Neural progenitor cell (in vitro differentiated cells): ENCODE measurements at places on chromosomes 12 and 14. TPM values are rescaled to one million over a fixed set of nuclear protein-coding genes. Genes with fewer than 3 reads are reported as not detected.

DNA sequence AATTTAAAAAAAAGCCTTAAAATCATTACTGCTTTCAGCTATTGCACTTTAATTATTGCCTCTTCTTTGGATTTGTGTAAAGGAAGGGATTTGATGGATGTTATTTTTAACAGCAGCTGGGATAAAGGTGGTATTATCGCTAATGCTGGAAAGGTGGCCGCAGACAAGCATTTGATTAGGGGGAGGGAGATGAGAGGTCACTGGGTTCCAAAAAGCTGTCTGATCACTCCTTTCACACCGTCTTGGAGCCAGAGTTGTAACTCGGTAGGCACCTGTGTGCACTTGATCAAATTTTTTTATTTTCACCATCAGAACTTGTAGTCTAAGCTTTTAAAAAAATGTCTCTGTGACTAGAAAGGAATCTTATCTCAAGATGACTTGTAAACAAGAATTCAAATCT, 99.8 kb downstream of the AKAP6 start:
- no peak for DNase-seq

GRCh38 chr12:26246483-26247164, 51.3 kb downstream of the SSPN start:
- DNase-seq = no peak

DNA sequence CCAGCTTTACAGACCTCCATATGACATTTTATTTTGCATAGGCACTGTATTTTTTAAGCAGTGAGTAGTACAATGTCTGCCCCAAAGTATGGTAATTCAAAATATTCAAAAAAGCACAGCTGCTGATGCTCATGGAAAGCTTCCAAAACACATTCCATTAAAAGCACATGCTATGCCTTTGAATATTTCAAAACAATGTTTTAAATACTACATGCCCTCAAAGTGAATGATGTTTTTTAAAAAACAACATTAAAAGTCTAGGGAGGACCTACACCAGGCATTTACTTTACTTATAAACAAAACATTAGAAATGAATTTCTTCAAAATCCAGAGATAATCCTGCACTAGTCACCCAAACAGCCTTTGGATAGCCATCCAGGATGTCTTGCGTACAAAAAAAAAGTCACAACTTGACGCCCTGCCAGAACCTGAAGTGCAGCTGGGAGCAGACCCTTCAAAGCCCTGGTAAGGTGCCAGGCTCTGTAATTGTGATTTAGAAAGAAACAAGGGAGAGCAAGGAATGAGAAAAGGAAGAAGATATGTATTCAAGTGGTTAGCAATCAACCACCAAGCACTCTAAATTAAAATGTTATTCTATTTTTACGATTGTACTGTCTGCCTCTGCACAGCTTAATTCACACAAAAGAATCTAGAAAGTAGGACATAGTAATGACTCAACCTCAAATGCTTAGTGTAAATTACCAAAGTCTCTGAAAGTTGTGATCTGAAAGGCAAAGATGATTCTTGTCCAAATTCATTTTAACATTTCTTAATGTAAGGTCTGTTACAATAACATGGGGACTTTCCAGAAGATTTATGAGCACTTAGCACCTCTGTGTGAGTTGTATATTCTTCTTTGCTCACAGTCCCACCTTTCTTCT, 31.9 kb downstream of the CEP83 start:
- no peak for DNase-seq

DNA sequence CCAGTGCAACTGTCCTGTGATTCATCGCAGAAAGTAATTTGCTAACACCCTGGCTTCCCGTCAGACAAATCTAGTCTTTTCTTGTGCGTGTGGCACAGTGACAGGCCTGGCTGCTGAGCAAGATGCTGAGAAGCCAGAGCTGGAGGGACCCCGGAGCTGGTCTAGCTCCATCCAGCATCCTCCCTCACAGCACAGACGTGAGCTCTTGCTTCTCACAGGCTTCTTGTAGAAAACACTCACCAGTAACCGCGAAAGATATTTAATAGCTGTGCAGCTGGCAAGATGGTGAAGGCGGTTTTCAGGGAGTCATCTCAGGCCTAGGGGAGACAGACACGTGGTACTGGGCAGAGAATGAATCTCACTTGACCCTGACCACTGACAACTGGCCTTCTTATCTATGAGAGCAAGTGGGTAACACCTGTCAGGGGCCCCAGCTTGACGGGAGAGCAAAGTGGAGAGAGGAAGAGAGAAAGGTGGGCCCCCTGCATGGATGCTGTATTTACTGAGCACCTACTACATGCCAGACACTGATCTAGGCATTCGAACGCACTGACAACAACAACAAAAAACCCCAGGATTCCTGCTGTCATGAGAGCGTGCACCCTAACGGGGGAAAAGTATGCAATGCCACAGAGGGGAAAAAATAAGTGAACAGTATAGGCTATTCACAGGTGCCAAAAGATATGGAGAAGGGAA, 63.3 kb downstream of the CCDC88C start:
- DNase-seq = no peak

DNA sequence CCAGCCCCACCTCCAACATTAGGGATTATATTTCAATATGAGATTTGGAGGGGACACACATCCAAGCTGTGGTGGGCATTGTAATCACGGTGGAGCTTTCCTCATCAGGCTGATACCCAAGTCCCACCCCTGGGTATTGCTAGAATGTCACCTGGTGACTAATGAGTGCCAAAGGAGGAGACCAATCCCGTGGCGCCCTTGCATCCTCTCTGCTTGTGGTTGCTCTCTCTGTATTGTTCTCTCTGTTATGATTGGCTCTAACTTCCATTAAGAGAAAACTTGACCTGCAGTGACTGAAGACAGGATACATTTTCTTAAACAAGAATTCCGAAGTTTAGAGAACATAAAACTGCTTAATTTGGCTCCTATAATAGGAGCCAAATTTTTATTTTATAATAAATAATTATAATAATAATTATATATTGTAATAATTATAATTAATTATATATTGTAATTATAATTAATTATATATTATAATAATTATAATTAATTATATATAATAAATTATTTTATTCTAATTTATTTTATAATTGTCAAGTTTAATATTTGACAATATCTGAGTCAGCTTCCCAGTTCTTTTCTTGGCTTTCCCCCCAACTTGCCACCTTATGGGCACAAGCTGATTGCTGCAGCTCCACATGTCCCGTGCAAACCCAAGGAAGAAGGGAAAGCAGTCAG, 420.1 kb downstream of the DIO2 start:
- no peak for DNase-seq

- DNase-seq = no peak
Measured at GRCh38 chr12:45223868-45224267, 8.0 kb downstream of the ANO6 start.

- DNase-seq = no peak
Measured at GRCh38 chr14:20428010-20428365, 8.0 kb downstream of the KLHL33 start.

GRCh38 chr12:120853188-120853587, 51.0 kb downstream of the SPPL3 start:
- no peak for DNase-seq

DNA sequence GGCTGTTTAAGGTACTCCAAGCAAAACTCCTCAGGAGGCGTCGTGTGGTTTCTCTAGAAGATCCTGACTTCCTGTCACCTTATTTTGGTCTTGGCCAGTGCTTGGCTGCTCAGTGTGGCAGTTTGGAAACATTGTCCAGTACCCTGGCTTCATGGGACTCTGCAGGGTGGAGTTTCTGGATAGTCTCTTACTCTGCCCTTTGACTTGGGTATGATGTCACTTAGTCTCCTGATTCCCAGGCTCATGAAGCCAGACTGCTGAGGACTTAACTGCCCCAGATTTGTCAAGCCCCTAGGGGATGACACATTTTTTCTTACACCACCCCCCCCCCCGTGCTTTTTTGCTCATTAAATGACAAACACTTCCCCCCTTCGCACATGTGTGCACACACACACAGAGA, 82.7 kb downstream of the ADCK1 start:
- no peak for DNase-seq

- peak; percentile 19 for DNase-seq
Measured at GRCh38 chr12:131988054-131988796, 38.5 kb downstream of the EP400 start.

DNA sequence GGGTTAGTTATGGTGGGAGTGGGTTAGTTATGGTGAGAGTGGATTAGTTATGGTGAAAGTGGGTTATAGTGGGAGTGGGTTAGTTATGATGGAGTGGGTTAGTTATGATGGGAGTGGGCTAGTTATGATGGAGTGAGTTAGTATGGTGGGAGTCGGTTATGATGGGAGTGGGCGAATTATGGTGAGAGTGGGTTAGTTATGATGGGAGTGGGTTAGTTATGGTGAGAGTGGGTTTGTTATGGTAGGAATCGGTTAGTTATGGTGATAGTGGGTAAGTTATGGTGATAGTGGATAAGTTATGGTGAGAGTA, 22.1 kb upstream of the SFSWAP start:
- DNase-seq = no peak

The MAP3K9 gene
- 14.9 and 25.3 TPM in 2 replicates for total RNA-seq

The B4GALNT3 gene
- 29.0 and 30.8 TPM in 2 replicates for total RNA-seq
